ENCODE measurements at places on chromosomes 5 and 9.

- DNase-seq = no peak
These were observed 343.4 kb downstream of the CDK5RAP2 start for GRCh38 chr9:120236596-120236995.

DNA sequence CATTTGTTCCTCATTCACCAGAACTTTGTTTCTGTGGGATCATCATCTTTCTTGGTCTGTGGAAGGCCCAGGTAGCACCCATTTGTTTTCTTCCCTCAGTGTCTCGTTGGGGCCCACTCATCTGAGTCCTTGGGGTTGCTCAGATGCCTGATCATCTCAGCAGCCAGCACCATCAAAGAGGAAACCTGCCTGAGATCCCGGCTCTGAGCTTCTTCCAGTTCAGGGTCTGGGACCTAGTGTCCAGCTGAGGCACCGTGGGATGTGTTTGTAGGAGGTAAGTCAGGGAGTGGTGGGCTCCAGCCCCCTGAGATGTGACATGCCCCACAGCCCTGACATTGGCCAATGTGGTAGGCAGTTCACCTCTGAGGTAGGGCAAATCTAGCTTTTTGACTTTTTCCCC lies 9.4 kb upstream of the CD180 start:
- DNase-seq = no peak

GRCh38 chr5:135208555-135208902 lies 174.5 kb upstream of the PITX1 start:
- no peak for DNase-seq

DNA sequence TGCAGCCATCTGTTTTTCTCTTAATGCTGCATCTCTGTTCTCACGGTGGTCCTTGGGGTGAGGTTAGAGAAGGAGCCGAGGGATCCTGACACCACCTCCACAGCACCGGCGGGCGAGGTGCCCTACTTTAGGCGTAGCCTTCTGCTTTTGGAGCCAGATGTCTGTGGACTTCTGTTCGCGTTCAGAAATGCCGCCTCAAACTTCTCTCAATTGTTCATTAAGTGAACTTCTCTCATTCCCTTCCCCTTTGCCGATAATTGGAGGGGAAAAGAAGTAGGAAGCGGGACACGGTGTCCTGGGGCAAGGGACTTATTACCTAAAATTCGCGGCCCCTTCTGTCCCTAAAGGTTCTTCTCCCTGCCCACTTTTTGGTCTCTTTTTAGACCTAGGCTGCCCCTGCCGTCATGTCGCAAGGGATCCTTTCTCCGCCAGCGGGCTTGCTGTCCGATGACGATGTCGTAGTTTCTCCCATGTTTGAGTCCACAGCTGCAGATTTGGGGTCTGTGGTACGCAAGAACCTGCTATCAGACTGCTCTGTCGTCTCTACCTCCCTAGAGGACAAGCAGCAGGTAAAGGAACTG lies 455 bp downstream of the KIF20A start:
- DNase-seq = peak; percentile 9

DNA sequence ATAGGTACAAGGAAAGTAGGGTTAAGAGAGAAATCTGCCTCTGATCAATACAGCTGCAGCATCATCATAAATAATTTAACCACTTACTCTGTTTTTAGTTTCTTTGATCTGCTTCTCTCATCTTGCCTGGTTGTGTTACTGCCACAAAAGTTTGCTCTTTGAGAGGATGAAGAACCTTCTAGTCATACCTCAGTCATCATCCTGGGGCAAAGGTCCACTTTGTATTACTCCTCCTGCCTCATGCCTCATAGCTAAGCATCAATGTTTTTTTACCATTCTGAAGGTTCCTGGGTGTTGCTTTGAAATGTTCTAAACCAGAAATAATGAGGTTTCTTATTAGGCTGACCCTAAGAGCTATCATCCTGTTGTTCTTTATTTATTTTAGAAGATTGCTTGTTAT lies 17.1 kb upstream of the TRIM36 start:
- no peak for DNase-seq

DNA sequence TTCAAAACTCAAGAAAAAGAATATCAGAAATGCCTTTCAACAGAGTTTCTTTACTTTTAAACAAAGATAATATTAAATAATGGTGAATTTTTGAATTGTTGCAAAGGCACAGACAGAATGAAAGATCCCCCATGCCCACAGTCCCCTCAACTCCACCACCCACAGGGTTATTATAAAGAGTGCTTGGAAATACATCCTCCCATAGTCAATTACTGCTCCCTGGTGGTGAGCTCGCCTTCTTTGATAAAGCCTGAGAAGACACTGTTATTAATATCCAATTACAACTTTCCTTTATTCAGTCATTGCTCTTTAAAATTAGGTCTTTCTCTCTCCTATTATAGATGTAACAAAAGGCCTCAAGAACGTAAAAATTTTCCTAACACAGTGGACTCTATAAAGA lies 490.2 kb upstream of the RORB start:
- peak; percentile 52 for DNase-seq

DNA sequence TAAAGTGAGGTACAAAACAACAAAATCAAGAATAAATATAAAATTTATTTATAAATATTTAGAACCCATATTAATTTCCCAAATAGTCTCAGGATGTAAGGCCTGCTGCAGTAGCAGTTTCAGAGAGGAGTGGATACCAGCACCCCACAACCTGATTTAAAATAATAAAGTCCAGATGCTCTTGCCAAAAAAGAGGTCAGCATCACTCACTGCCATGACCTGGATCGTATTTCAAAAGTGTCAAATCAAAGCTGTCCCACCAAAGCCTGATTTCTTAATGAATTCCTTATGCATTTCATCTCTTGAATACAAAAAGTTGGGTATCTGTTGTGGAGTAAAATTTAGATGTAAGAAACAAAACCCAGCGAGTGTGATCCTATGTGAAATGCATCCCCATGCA lies 58.0 kb upstream of the ROR2 start:
- no peak for DNase-seq

GRCh38 chr9:105858006-105858690 lies 163.8 kb downstream of the TMEM38B start:
- DNase-seq = no peak

DNA sequence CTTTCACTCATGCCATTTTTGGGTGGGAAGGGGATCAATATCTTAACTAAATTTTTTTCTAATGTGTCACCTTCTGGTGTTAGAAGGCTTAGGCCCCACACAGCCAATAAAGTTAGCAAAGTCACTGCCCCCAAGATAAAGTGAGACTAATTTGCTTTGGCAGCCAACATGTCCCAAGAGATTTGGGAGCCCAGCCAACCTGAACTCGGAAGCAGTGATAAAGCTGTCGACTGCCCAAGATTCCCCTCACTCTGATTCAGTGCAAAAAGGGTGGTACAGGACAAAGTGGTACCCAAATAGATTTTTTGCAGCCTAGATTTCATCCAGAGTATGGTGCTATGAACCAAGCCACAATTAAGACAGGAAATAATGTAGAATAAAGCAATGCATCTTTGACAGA lies 572.5 kb upstream of the ARRDC3 start:
- DNase-seq = no peak

DNA sequence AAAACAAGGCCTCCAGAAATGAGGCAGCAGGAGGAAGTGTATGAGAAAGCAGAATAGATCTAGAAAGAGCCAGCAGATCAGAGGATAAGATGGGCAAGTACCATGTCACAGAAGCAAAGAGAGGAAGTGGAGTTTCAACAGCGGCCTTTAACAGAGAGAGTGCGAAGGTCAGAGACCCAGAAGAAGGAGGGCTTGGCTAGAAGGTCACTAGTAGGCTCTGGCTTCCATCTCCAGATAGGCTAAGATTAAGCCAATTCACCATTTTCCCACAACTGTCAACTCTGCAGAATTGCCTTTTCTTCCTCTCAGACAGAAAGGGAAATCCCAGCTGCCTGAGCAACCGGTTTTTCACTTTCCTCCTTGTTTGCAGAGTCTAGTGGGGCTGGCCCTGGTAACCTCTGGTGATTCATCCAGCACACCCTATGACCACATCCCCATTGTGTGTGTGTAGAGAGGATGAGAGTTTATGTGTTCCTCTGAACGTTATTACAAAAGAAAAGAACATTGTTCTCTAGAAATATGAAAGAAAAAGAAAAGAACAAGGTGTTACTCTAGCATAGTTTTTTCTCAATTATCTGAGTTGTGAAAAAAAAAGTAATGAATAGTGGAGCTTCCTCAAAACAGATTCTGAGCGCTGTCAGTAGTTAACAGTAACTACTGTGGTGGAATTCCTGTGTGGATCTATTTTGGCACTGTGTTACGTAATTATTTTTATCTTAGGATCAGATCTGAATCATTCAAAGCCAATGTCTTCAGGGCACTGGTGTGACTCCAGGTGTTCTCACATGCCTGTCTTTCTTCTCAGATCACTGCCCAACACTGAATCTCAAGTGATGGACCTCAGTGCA lies 220.4 kb downstream of the ARRDC3 start:
- peak; percentile 99 for DNase-seq

Measured in iris pigment epithelial cell (primary cell).